ENCODE measurements at places on chromosomes 6 and 20. TPM values are rescaled to one million over a fixed set of nuclear protein-coding genes. Genes with fewer than 3 reads are reported as not detected.

- H3K4me1 ChIP-seq, result no peaks in the 10 kb centered on the region
- H3K27me3 ChIP-seq, result no peaks in the 10 kb centered on the region
- no peak overlapping the region for H3K27ac ChIP-seq
- no peak for DNase-seq
Observed at GRCh38 chr6:125981571-125982185, 4.7 kb upstream of the TRMT11 start.

DNA sequence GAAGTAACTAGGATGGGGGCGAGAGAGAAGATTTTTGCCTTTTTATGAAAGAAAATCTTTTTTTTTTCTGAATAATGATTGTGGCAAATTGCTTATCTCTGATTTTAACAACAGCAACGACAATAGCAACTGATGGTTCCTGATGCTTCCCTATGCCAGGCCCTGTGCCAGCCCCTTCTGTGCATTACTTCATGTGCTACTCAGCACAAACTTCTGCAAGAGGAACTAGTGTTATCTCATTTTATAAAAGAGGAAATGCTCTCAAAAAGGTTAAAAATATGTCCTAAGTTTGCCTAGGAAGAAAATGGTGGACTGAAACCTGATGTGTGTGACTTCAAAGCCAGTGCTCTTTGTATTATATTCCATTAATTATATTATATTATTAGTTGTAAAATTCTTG lies 74.0 kb upstream of the RALGAPA2 start:
- H3K27ac ChIP-seq, result no peak overlapping the region
- no peak for DNase-seq
- no peak overlapping the region for H3K4me3 ChIP-seq
- no peaks in the 10 kb centered on the region for H3K27me3 ChIP-seq
- H3K36me3 ChIP-seq, result no peaks in the 10 kb centered on the region

DNA sequence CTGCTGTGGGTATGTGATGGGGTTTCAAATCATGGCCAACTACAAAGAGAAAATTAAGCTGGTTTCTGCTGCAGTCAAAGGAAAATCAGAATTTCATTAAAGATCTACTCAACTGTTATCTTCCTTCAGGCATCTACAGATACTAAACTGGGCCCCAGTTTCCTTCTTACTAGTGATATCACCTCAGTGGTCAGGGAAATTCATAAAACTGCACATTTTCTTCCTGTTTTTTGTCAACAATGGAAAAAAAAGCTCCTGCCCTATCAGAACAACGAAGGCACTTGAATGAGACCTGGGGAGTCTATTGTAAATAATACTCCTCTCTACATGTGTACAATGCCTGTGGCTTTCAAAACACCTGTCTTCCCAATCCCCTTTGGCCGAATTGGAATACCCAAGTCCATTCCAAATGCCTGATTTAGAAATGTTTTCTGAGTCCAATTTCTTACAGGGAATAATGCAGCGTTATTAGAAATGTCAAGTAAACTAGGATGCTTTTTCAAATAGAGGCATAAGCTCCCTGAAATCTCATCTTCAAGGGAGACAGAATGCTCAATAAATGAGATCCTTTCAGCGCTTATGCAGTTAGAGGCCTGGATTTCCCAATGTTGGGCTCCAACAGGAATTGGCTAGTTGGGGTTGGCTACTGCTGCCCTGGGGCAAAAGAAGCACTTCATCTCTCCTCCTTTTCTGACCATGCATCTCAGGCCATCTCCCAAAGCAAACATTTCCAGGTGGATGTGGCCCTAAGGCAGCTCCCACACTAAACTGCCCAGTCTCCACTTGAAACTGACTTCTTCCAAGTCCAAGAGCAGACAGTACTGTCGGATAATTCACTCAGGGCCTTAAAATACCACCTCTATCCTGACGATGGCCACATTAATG lies 143.3 kb downstream of the NFATC2 start:
- no peaks in the 10 kb centered on the region for H3K4me1 ChIP-seq
- H3K4me3 ChIP-seq, result no peak overlapping the region
- no peak for DNase-seq
- no peaks in the 10 kb centered on the region for H3K27me3 ChIP-seq

Gene SNAP25
- 5.3 TPM for total RNA-seq

GRCh38 chr6:33623895-33624381 lies 2.8 kb downstream of the ITPR3 start:
- no peaks in the 10 kb centered on the region for H3K27me3 ChIP-seq
- H3K4me1 ChIP-seq, result no peaks in the 10 kb centered on the region
- DNase-seq, result no peak

GRCh38 chr6:168145747-168146596 lies 67.0 kb upstream of the FRMD1 start:
- H3K4me1 ChIP-seq, result no peaks in the 10 kb centered on the region
- no peaks in the 10 kb centered on the region for H3K27me3 ChIP-seq
- H3K36me3 ChIP-seq, result no peaks in the 10 kb centered on the region
- no peak overlapping the region for H3K4me3 ChIP-seq
- no peak overlapping the region for H3K27ac ChIP-seq

DNA sequence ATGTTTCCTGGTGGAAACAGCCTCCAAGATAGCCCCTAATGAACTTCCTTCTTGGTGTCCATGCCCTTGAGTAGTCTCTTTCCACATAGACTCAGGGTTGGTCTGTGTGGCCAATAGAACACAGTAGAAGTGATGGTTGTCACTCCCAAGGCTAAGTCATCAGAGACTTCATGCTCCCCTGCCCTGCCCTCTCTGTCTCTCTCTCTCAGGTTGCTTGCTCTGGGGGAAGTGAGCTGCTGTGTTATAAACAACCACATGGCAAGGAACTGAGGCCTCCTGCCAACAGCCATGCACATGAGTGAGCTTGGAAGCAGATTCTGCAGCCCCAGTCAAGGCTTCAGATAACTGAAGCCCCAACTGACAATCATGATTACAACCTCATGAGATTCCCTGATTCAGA lies 85.3 kb upstream of the SLC22A16 start:
- H3K4me1 ChIP-seq, result no peaks in the 10 kb centered on the region
- no peak for DNase-seq
- H3K27me3 ChIP-seq, result no peaks in the 10 kb centered on the region
- H3K27ac ChIP-seq, result no peak overlapping the region

- H3K4me3 ChIP-seq, result no peak overlapping the region
- H3K27ac ChIP-seq, result no peak overlapping the region
- no peaks in the 10 kb centered on the region for H3K4me1 ChIP-seq
- no peaks in the 10 kb centered on the region for H3K36me3 ChIP-seq
- no peaks in the 10 kb centered on the region for H3K27me3 ChIP-seq
Observed at GRCh38 chr6:1868561-1869261, 259.0 kb downstream of the FOXC1 start.

Gene CST2
- total RNA-seq, result not detected

GRCh38 chr6:111478749-111479148 lies 4.3 kb downstream of the REV3L start:
- no peak overlapping the region for H3K4me3 ChIP-seq
- H3K4me1 ChIP-seq, result peaks cover 12% of the 10 kb centered on the region
- no peaks in the 10 kb centered on the region for H3K27me3 ChIP-seq
- peak overlapping the region; percentile 100 for H3K27ac ChIP-seq
- no peaks in the 10 kb centered on the region for H3K36me3 ChIP-seq

Gene GABRR1
- total RNA-seq, result not detected

Gene MED23
- total RNA-seq, result 22.0 TPM

GRCh38 chr6:28720357-28721231 lies 194.9 kb downstream of the GPX5 start:
- H3K27me3 ChIP-seq, result peaks cover 6% of the 10 kb centered on the region
- H3K4me3 ChIP-seq, result no peak overlapping the region
- H3K27ac ChIP-seq, result no peak overlapping the region

Gene GRIK2
- total RNA-seq, result 0.76 TPM

Gene PMEPA1
- total RNA-seq, result 5.6 TPM

- no peaks in the 10 kb centered on the region for H3K27me3 ChIP-seq
- H3K4me3 ChIP-seq, result no peak overlapping the region
- H3K36me3 ChIP-seq, result no peaks in the 10 kb centered on the region
- no peak overlapping the region for H3K27ac ChIP-seq
Observed at GRCh38 chr6:68990317-68990716, 355.2 kb downstream of the ADGRB3 start.

Gene GSTA1
- total RNA-seq, result not detected

Gene ADAT2
- 5.6 TPM for total RNA-seq

GRCh38 chr6:95325916-95326315 lies 251.4 kb upstream of the MANEA start:
- no peak for DNase-seq
- H3K4me3 ChIP-seq, result no peak overlapping the region
- H3K27ac ChIP-seq, result no peak overlapping the region
- no peaks in the 10 kb centered on the region for H3K36me3 ChIP-seq
- H3K27me3 ChIP-seq, result no peaks in the 10 kb centered on the region
- no peaks in the 10 kb centered on the region for H3K4me1 ChIP-seq

Gene ABHD16B
- total RNA-seq, result not detected

DNA sequence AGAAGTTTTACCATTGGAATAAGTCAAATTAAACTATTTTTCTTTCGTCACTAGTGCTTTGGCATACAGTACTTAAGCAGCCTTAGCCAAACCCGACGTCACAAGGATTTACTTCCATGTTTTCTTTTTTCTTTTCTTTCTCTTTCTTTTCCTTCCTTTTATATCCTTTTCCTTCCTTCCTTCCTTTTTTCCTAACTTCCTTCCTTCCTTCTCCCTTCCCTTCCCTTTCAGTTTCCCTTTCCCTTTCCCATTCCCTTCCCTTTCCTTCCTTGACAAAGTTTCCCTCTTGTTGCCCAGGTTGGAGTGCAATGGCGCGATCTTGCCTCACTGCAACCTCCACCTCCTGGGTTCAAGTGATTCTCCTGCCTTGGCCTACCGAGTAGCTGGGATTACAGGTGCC lies 9.9 kb downstream of the ULBP3 start:
- DNase-seq, result no peak
- H3K27me3 ChIP-seq, result no peaks in the 10 kb centered on the region
- H3K4me3 ChIP-seq, result no peak overlapping the region
- no peak overlapping the region for H3K27ac ChIP-seq

- DNase-seq, result peak; percentile 65
- peak within 1 kb of the TSS; percentile 75 for H3K27ac ChIP-seq
- no peaks in the 10 kb centered on the region for H3K36me3 ChIP-seq
- H3K4me1 ChIP-seq, result no peaks in the 10 kb centered on the region
- H3K27me3 ChIP-seq, result no peaks in the 10 kb centered on the region
Observed at GRCh38 chr6:3456898-3457709, at the start of gene SLC22A23. Gene SLC22A23, minus strand, starts transcription at chr6:3457050. Its CDS starts 491 bp downstream, at chr6:3456559.

Gene PARD6B
- 13.2 TPM for total RNA-seq

DNA sequence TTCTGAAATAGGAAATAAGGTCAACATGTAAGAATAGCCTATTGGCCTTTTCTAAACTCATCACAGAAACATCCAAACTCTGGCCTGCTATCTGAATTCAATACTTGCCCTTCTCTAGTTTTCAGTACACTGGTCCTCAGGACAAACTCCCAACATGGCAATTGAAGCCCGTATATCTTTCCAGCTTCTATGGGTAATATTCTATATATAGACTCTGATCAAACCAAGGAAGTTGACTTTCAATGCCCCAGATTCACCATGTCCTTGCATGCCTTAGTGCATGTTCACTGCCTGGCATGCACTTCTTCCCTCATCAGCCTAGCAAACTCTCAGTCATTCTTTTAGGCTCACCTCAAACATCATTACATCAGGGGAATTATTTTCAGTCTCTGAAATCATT lies 73.2 kb downstream of the RSPO3 start:
- H3K4me1 ChIP-seq, result no peaks in the 10 kb centered on the region
- peak overlapping the region; percentile 57 for H3K27ac ChIP-seq
- no peaks in the 10 kb centered on the region for H3K36me3 ChIP-seq
- H3K27me3 ChIP-seq, result no peaks in the 10 kb centered on the region

- H3K4me3 ChIP-seq, result no peak within 1 kb of the TSS
- H3K4me1 ChIP-seq, result peaks cover 7% of the 10 kb centered on the region
- DNase-seq, result no peak
- H3K27ac ChIP-seq, result no peak within 1 kb of the TSS
- H3K36me3 ChIP-seq, result no peaks in the 10 kb centered on the region
Observed at GRCh38 chr20:25081730-25082497, at the start of gene VSX1. Gene VSX1, minus strand, starts transcription at chr20:25082141. Its CDS starts 45 bp downstream, at chr20:25082096.

Gene PTCHD4
- 3.3 TPM for total RNA-seq

Gene MOG
- not detected for total RNA-seq

GRCh38 chr20:47773371-47773786 lies 11.9 kb downstream of the SULF2 start:
- H3K36me3 ChIP-seq, result no peaks in the 10 kb centered on the region
- peaks cover 8% of the 10 kb centered on the region for H3K4me1 ChIP-seq
- H3K27ac ChIP-seq, result no peak overlapping the region
- DNase-seq, result no peak
- H3K27me3 ChIP-seq, result no peaks in the 10 kb centered on the region
- H3K4me3 ChIP-seq, result no peak overlapping the region

DNA sequence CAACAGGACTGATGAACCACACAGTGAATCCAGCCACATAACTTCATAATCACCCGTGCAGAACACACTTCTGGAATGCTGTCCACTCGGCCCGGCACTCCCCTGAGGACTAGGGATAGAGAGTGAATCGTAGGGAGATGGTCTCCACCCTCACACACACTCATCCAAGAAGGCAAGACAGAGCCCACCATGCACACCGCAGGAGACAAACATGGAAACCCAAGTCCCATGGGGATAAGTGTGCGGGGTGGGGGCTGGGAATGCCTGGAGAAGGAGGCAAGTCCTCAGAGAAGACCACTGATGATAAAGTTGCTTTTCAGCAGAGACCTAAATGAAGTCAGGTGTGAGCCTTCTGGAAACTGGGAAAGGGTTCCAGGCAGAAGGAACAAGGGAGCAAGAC lies 399.2 kb upstream of the AGPAT4 start:
- no peak for DNase-seq
- no peak overlapping the region for H3K4me3 ChIP-seq
- no peak overlapping the region for H3K27ac ChIP-seq

GRCh38 chr6:33427585-33428223 lies 7.8 kb downstream of the SYNGAP1 start:
- H3K36me3 ChIP-seq, result no peaks in the 10 kb centered on the region
- H3K27me3 ChIP-seq, result no peaks in the 10 kb centered on the region
- peaks cover 26% of the 10 kb centered on the region for H3K4me1 ChIP-seq
- H3K4me3 ChIP-seq, result peak overlapping the region; percentile 49
- DNase-seq, result peak; percentile 54

GRCh38 chr6:110357298-110357663 lies 868 bp downstream of the METTL24 start:
- DNase-seq, result peak; percentile 45
- peaks cover under 1% of the 10 kb centered on the region for H3K4me1 ChIP-seq
- H3K36me3 ChIP-seq, result no peaks in the 10 kb centered on the region
- H3K27me3 ChIP-seq, result no peaks in the 10 kb centered on the region
- H3K4me3 ChIP-seq, result peak overlapping the region; percentile 55
- peak overlapping the region; percentile 98 for H3K27ac ChIP-seq

DNA sequence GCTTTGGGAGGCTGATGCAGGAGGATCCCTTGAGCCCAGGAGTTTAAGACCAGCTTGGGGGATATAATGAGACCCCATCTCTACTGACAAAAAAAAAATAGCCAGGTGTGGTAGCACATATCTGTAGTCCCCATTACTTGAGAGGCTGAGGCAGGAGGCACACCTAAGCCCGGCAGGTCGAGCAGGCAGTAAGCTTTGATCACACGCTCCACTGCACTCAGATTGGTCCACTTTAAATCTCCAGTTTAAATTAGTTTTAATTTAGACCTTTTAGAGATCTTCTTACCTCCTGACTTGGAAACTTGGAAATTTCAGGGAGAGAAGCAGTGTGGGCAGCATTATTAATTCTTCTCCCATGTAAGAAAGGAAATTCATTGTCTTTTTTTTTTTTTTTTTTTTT lies 16.8 kb upstream of the PLCB4 start:
- no peaks in the 10 kb centered on the region for H3K36me3 ChIP-seq
- no peak for DNase-seq
- H3K27me3 ChIP-seq, result no peaks in the 10 kb centered on the region
- no peaks in the 10 kb centered on the region for H3K4me1 ChIP-seq
- no peak overlapping the region for H3K27ac ChIP-seq

- no peaks in the 10 kb centered on the region for H3K4me1 ChIP-seq
- H3K36me3 ChIP-seq, result no peaks in the 10 kb centered on the region
- no peak overlapping the region for H3K4me3 ChIP-seq
- H3K27me3 ChIP-seq, result no peaks in the 10 kb centered on the region
- H3K27ac ChIP-seq, result no peak overlapping the region
Observed at GRCh38 chr20:22717466-22717865, 133.1 kb upstream of the FOXA2 start.

Gene FOXA2
- total RNA-seq, result not detected

Gene WTAP
- total RNA-seq, result 74.7 TPM

Gene SNAI1
- total RNA-seq, result 1.1 TPM

Measured in uterus (tissue), 4 donors.